ENCODE measurements at places on chromosomes 2 and 18.

GRCh38 chr2:46116150-46116549 is 181.1 kb upstream of the EPAS1 start:
- DNase-seq: no peak

DNA sequence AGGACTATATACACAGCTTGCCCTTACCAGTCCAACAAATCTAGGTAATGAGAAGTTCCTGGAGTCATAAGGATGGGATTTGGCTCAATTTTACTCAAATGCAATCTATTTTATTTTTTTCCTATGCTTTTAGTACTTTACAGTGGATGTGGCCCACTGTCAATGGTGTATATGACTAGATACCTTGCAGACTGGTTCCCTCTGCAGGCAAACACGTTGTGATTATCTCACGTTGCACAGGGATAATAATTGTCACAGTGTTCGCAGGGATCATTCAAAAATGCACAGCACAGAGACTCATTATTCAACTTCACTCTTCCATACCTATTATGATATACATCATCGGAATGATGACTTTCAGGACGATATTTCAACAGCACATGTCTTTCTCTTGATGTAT is 359.7 kb downstream of the MBD2 start:
- DNase-seq: no peak

- no peak for DNase-seq
Measured at GRCh38 chr18:54163453-54163852, 61.0 kb downstream of the MBD2 start.

DNA sequence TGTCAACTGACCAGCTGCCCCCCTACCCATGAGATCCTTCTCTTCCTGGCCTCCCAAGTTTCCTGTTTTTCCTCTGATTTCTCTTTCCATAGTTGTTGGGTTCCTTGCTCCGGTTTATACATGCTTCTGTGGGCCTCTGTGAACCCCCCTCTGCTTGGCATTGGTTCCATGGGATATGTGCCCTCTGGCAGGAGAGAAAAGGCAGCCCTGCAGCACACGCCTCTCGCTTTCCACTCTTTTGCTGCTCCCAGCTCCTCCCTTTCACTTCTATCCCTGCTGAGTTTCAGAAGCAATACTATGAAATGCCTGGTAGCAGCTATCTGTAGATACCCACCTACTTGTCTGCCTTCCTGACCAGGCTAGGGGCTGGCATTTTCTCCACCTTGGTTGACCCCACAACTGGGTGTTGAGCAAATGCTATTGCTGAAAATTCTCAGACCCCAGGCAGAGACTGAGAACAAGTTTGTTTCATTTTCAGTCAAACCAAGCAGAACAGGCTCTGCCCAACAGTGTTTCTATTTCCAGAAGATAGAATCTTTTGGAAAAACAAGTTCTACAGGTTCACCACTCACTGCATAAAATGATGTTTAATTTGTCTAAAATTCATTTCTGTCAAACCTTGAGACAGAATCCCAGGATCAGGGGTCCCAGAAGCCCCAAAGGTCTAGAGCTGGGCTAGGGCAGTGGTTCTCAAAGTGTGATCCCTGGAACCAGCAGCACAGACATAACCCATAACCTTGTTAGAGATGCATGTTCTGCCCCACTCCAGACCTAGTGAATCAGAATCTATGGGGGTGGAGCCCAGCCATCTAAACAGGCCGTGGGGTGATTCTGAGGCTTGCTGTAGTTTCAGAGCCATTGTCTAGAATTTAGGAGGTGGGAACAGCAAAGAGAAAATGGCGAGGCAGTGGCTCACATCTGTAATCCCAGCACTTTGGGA is 13.4 kb downstream of the CAPG start:
- DNase-seq: no peak

DNA sequence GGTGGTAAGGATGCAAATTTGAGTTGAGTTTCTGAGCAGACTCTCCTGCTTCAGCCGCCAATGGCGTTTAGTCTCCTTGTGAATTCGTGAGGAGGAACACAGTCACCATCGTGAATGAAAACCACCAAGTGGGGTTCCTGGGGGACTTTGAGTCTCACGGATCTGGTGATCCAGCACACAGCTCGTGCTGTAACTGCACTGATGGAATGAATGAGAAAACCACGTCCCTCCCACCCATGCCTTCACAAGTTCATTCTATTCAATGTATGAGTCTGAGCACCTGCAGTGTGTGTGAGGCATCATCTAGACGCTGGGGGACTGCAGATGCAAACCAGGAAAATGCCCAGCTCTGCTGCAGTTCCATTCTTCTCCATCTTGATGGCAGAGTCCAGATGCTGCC is 127.9 kb downstream of the PIEZO2 start:
- no peak for DNase-seq

- no peak for DNase-seq
Measured at GRCh38 chr2:105952131-105952530, 207.4 kb downstream of the NCK2 start.

- no peak for DNase-seq
Measured at GRCh38 chr2:224334726-224335125, 67.2 kb downstream of the FAM124B start.

GRCh38 chr18:68439642-68440041 is 275.3 kb downstream of the TMX3 start:
- peak; percentile 34 for DNase-seq

- DNase-seq: peak; percentile 85
Measured at GRCh38 chr2:143162123-143162837, 33.1 kb downstream of the ARHGAP15 start.

DNA sequence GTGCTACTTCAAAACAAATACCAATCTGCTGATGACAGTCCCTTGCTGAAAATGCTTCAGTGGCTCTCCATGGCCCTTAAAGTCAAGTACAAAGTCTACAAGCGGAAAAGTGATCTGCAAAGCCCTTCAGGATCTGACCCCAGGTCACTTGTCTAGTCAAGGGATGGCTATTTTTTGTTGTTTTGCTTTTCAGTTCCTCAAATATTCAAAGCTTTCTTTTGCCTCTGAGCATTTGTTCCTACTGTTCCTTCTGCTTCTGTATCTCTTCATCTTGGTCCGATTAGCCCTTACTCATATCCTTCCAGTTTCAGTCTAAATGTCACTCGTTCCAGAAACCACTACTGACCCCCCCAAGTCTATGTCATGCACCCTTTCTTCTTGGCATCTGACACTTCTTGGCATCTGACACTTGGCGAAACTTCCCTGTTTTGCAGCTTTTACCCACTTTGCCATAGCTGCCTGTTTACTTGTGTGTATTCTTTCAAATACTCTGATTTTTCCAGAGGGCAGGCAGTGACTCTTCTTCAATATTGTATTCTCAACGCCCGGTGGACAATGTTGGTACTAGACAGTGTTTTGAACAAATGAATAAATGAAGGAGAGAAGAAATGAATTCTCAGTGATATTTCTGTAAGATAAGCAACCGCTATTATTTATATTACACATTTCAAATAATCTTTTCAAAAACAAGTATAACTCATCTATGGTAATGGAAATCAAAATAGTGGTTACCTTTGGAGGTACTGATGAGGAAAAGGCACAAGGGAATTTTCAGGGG is 175.9 kb upstream of the FN1 start:
- no peak for DNase-seq

DNA sequence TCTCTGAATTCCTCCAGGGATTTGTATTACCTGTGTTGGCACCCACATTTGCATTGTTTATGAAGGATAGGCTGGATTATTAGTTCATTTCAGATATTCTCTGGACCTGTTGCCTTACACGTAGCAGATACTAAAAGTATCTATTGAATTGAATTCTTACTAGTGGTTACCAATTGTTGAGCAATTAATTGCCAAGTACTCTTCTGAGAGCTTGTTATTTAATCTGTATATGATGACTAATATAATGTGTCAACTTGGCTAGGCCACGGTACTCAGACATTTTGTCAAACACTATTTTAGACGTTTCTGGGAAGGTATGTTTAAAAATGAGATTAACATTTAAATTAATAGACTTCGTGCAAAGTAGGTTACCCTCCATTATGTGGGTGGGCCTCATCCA is 2.5 kb upstream of the SPP2 start:
- no peak for DNase-seq

GRCh38 chr18:55500316-55501086 is 87.5 kb downstream of the TCF4 start:
- no peak for DNase-seq
